ENCODE measurements at places on chromosomes 1 and 21.

- no peak for DNase-seq
Measured at GRCh38 chr1:239817276-239817675, 274.4 kb upstream of the FMN2 start.

DNA sequence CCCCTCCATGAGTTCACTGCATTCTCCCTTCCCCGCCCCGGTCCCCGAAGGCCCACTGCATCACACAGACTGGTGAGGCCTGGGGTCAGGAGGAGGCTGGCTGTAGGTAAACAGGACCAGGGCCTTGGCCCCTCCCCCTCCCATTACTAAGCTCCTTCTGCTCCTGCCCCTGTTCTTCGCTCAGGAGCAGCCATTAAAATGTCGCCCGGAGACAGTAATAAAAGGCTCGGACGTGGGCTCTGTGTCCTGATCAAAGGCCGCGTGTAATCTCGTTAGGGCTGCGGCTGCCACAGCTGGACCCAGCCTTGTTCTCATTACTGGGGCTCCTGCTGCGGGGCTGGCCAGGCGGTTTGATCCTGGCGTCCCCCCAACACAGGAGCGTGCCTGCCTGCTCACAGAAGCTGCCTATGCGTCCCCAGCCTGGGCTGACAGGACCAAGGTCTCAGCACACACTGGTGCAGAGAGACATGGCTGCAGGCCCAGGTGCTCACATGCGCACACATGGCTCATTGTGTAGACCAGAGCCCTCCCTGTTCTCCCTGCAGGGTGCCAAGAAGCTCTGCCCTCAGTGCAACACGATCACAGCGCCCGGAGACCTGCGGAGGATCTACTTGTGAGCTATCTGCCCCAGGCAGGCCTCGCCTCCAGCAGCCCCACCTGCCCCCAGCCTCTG, 24.0 kb downstream of the TMEM53 start:
- DNase-seq = no peak

GRCh38 chr21:34595457-34595856, 19.5 kb downstream of the RCAN1 start:
- no peak for DNase-seq

- DNase-seq = no peak
Measured at GRCh38 chr21:26845066-26845758, at the start of gene ADAMTS1. Gene ADAMTS1, minus strand, starts transcription at chr21:26845409. Its CDS starts 455 bp downstream, at chr21:26844954.

DNA sequence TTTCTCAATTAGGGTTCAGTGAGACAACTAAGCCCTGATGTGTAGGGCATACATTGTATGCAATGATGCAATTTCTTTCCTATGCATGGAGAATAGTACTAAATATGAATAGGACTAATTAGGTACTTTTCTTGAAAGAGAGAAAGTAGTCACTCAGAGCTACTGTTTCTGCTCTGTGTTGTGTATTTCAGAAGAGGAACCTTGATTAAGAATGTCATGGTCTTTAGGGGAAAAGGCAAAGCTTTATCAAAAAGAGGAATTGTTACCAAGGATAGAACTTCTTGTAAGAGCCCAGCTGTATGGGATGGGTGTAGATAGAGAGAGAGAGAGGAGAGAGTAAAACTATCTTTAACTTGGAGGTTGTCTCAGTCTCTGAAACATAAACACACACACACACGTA, 49.1 kb downstream of the HLX start:
- DNase-seq = no peak

GRCh38 chr1:43143441-43143888, 28.6 kb downstream of the EBNA1BP2 start:
- DNase-seq = no peak

- peak; percentile 59 for DNase-seq
Measured at GRCh38 chr1:46643368-46643775, 24.8 kb downstream of the ATPAF1 start.

- DNase-seq = no peak
Measured at GRCh38 chr1:205595435-205595834, 36.4 kb downstream of the ELK4 start.

DNA sequence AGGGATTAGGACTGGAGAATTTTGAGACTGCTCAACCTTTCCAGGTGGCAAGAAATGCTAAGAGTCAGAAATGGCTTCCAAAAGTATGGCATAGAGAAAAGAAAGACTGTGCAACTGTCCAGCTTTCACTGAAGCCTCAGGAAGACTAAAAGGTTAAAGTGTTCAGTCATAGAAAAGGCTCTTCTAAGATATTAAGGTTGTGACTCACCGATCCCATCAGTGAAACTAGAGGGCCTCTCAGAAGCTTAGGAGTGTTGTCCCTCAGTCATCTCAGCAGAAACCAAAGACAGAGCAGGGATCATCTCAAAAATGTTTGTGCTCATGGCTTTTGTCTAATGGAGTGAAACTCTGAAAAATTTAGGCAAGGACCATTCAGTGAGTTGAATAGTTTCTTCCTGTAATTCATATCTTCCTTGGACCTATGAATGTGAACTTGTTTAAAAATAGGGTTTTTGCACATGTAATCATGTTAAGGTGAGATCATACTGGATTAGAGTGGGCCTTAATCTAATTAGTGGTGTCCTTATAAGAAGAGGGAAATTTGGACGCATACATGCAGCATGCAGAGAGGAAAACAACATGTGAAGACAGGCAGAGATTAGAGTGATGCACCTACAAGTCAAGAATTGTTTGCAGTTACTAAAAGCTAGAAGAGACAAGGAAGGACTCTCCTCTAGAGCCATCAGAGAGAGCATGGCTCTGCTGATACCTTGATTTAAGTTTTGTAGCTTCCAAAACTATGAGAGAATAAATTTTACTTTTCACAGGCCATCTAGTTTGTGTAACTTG, 71.3 kb downstream of the RPE65 start:
- DNase-seq = no peak

GRCh38 chr1:94119796-94120569, 965 bp downstream of the ABCA4 start:
- no peak for DNase-seq

DNA sequence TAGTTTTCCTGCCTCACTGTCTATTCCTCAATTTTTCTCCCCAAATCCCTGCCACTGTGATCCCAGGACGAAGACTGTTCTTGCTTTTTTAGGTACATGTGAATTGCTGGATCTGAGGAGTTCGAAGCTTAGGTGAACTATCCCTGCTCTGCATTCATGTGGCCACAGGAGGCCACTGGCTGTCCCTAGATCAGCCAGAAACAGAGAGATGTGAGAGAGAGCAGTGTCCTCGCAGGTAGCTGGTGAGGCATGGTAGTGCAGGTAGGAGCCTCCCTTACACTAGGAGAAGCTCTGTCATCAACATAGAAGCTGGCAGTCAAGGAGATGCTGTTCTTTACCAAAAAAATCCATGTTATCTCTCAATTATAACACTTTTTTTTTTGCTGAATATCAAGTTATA, 71.5 kb downstream of the USP24 start:
- no peak for DNase-seq

- no peak for DNase-seq
Measured at GRCh38 chr1:1612104-1612400, 3.2 kb upstream of the MIB2 start.

- no peak for DNase-seq
Measured at GRCh38 chr1:115867216-115867615, 26.3 kb upstream of the NHLH2 start.

DNA sequence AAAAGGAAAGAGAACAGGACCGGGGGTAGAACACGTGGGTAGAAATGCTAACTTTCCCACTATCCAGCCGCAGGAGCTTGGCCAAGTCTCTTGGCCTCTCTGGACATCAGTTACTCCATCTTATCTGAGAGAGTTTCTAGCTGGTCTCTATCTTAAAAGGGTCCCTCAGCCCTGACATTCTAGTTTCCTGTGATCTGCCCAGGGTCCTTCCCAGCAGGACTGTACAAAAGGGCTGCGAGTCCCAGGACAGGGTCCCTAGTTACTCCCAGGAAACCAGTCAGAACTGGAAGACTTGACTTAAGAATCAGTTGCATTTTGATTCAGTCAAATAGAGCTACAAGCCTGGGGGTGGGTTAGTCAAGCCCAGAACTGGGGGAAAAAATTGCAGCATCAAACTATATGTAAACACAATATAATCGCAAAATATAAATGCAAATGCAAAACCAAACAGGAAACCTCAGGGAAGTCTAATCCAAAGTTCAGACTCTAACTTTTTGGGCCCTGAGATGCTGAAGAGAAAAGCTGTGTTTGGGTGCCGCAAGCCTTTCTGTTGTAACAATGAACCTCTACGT, 2.9 kb downstream of the ASAP3 start:
- no peak for DNase-seq

Data from NCI-H1417 treated with DMSO at 0.1 percent for 48 hours (cell line).